HS-27A (cell line): ENCODE measurements at places on chromosomes 6 and 20.

DNA sequence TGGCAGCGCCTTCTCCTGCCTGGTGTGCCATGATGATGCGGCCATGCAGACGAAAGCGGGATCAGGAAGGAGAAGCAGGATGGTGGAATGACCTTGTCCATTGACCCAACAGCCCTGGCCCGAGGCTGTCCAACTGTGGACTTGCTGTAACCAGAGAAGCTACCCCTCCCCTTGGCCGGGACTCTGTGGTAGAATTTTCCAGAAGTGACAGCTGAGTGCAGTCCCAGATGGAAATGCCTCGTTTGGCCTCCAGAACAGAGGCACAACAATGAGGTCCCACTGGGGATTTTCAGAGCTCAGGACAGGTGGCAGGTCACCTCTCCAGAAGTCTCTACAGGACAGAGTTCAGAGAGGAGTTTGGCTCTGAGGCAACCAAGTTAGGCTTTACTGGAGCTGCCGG is 299.2 kb upstream of the CDH4 start:
- no peak for DNase-seq

- DNase-seq: no peak
Observed at GRCh38 chr6:132481189-132481588, 31.7 kb downstream of the STX7 start.

- DNase-seq: no peak
Observed at GRCh38 chr6:101013612-101014195, 132.6 kb upstream of the ASCC3 start.

- no peak for DNase-seq
Observed at GRCh38 chr6:75906871-75907270, 157.8 kb downstream of the MYO6 start.

GRCh38 chr6:3085074-3085473 is 16.8 kb downstream of the RIPK1 start:
- no peak for DNase-seq

DNA sequence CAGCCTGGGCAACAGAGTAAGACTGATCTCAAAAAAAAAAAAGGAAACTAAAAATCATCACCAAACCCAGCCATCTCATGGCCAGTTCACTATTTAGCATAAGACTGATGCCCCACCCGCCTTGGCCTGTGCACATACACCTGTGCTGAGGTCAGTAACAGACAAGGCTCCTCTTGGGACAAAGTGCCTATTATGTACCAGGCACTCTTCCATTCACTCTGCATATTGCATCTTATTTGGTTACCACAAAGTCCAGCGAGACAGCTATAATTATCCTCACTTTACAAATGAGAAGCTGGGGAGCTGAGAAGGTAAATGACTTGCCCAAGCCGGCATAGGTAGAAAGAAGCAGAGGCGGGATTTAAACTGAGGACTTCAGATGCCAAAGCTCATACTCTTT is 3.8 kb downstream of the PTPRT start:
- DNase-seq: no peak

- DNase-seq: no peak
Observed at GRCh38 chr6:25942561-25943147, 12.2 kb upstream of the SLC17A2 start.

DNA sequence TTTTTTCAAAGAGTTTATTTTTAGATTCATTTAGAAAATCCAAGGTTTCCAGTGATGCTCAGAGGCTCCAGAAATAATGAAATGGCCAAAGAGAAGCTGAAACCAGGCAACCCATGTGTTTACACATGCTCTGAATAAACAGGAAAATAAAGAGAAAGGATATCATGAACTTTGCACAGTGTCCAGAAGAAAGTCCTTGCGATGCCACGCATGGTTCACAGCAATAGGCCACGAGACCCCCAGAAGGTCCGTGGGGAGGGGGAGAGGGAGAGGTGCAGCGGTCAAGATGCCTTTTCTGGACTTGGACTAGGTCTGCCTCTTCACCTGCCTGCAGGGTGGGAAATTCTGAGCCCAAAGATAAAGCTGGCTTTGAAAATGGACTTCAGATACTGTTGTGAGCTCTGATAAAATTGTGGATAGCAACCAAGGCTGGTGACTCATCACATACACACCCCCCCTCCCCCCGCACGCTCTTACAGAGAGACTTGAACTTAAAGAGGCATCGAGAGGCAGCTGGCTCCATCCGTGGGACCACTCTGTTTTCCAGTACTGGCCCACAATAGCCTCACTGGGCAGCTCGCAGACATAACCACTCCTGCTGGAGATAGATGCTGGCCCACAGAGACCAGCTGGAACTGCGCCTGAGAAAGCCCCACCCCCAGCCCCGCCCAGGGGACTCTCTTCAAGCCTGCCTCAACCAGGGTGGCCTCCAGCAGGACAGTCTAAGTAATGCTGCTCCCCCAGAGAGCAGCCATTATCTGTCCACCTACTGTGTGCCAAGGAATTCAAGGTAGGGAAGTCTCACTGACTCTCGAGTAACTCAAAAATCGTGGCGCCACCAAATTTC is 21.2 kb upstream of the NFATC2 start:
- peak; percentile 51 for DNase-seq

DNA sequence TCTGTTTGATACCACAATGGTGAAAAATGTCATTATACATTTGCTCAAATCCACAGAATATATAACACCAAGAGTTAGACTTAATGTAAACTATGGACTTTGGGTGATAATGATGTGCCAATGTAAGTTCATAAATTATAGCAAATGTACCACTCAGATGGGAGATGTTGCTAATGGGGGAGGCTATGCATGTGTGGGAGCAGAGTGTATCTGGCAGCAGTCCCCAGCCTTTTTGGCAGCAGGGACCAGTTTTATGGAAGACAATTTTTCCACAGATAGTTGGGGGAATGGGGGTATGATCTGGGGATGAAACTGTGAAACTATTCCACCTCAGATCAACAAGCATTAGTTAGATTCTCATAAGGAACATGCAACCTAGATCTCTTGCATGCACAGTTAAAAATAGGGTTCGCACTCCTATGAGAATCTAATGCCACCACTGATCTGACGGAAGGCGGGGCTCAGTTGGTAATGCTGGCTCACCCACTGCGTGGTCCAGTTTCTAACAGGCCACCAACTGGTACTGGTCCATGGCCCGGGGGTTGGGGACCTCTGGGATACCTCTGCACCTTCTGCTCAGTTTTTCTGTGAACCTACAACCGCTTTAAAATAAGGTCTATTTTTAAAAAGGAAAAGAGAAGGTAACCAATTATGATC is 8.0 kb downstream of the HLA-DQA1 start:
- no peak for DNase-seq

DNA sequence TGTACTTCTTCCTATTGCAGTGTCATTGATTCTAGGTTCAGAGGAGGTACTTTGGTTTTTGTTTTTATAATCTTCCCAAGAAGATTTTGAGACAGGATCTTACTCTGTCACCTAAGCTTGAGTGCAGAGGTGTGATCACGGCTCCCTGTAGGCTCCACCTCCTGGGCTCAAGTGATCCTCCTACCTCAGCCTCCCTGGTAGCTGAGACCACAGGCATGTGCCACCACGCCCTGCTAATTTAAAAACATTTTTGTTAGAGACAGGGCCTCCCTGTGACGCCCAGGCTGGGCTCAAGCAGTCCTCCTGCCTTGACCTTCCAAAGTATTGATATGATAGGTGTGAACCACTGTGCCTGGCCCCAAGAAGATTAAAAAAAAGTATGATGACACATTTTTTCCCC is 3.4 kb upstream of the SLC17A5 start:
- no peak for DNase-seq

DNA sequence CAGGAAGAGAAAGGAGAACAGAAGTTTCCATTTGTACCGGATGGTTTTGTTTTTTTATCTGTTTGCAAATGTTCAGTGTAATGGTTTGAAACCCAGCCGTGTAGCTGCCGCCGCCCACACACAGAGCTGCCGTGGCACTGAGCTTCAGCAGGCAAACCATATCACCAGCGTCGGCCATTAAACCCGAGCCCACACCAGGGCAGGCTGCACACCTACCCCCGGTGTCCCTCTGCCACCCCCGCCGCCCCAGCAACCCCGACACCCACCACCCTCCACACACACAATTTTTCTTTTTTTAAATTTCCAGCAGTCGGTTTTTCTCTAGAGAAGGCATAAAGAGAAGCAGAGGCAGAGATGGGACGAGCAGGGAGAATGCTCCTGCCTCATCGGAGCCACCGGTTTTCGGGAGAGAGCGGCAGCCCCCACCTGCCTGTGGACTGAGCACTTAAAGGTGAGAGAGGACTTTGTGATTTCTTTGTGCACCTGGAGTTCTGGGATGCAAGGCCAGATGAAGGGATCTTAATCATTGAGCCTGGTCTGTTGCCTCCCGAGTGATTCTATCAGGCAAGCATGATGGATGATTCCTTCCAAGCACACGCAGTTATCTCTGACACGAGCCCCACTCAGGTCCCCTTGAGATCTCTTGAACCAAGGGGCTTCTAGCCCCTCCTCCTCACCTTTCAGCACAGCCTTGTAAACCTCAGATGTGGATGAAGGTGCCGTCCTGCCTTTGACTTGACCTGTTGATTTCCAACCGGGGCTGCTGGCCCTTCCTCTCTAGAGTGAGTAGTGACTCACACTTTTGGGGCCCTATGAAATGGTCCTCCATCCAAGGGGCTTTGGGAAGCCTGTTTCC is 17.5 kb upstream of the ZNF831 start:
- no peak for DNase-seq

GRCh38 chr6:79076160-79076559 is 1.9 kb downstream of the PHIP start:
- DNase-seq: no peak

DNA sequence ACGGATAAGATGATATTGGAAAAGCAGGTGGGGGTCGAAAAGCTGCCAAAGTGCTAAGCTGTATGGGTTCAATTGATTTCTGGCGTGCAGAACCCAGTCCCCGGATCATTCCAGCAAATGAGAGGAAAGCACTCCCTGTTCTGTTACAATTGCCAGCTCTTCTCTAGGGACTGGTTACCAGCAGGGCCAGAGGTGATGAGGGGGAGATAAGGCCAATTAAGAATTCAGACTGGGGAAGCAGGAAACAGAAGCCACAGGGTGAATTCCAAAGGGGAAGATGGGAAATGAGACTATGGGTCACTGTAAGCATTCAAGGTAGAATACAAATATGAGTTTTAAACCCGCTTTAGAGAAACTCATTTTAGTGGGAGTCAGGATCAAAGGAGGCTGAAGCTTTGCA is 349.4 kb upstream of the MAP3K7 start:
- DNase-seq: no peak

- DNase-seq: no peak
Observed at GRCh38 chr6:56246881-56247653, at the start of gene COL21A1. Gene COL21A1 (minus strand): TSS chr6:56247580. CDS start chr6:56182618, 64,962 bp downstream.

DNA sequence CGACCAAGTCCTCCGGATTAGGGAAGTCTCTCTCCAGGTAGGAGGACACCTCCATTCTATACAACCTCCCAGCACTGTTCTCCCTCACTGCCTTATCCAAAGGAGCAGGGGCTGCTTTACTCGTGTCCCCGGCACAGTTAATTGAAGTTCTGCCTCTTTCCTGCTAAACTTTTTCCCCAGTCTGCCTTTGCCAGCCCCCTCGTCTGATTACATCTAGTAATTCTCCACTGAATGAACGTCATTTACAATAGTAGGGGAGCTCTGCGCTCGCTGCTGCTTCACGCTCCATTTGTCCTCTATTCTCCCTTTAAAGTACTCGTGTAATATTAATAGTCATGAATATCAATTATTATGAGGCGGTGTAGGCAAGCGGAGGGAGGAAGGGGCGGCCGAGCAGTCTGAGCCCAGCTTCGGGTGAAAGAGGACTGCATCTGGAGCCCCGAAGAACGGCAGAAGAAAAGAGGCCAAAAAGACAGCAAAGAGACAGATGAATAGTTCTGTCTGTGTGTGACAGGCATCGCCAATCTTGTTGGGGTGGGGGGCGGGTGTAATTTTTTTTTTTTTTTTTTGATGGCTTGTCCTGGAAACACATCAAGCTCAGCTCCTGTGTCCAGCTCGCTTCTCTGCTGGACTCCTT is 2.9 kb downstream of the TFAP2B start:
- DNase-seq: no peak

DNA sequence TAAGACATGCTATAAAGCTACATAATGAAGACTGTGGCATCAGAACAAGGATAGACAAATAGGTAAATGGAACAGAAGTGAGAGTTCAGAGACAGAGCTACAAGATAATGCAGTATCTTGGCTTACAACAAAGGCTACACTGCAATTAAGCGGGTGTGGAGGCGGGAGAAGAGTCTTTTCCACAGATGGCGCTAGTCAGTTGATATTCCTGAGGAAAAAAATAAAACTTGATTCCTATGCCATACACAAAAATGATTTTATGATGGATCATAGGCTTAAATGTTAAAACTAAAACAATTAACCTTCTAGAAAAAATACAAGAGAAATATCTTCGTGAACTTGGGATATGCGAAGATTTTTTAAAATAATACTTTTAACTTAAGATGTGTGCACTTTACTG is 31.0 kb downstream of the RIN2 start:
- no peak for DNase-seq
